ENCODE measurements at places on chromosomes 3 and 15. TPM values are rescaled to one million over a fixed set of nuclear protein-coding genes. Genes with fewer than 3 reads are reported as not detected.

The IL12A gene
- 3.0 TPM for total RNA-seq

The SPTBN5 gene
- 0.34 TPM for total RNA-seq

GRCh38 chr3:54862526-54862925 is 65.3 kb downstream of the LRTM1 start:
- no peak for DNase-seq

DNA sequence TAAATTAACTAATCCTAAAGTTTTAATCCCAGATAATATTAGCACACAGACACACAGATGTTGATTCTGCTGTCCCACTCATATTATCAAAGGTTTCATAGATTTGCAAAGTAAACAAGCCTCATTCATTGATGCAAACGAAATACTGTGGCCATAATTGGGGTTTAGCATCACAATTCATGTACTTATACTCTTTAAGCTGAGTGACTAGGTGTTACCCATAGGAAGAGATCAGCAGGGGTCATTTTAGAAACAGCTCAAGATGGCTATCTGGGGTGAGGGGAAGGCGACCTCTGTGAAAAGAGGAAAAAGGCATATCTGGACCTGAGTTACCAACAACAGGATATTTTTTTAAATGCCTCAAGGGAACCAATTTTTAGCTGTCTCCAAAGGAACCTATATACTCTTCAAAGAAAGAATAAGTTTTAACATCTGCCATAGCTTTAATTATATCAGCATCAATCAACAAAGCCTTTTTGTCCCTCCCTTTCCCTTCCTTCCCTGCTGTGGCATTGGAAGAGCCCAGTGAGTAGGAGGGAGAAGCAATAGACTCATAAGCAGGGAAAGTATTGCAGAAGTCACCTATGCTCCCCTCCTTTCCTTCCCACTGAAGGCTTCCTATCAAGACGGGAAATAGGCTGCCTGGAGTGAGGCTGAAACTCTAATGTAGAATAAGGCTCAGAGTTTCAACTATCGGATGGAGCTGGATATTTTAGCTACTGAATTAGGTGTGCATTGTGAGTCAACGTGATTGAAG is 553.4 kb downstream of the ZIC1 start:
- no peak for DNase-seq

DNA sequence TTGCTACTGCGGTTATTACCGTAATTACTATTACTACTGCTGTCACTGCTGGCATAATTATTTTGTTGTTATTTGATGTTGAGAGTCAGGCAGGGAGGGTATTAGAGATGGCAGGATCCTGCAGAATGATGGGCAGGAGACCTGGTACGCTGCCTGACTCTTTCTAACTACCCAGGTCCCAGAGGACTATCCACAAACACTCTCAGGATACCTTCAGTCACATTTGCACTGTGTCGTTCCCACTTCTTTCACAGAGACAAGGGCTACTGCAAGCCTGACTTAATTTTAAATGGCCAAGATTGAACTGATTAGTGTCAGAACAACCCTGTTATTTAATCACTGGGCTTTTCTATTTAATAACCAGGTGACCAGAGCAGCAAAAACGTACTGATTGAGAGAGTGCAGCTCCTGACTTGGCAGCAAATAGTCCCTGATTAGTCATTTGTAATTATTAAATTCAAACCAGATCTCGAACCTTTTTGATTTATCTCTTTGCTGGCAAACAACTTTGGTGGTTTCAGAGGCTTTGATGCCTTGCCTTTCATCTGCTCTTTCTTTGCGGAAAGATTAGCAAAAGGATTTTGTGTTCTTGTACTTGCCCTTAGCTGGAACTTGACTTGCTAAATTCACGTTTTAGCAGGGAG is 88.8 kb upstream of the ARHGEF3 start:
- no peak for DNase-seq

The CCNB2 gene
- total RNA-seq = 61.5 TPM
